Activated CD4-positive, alpha-beta T cell treated with anti-CD3 and anti-CD28 coated beads for 4 hours (primary cell): ENCODE measurements at places on chromosomes 3 and 15.

DNA sequence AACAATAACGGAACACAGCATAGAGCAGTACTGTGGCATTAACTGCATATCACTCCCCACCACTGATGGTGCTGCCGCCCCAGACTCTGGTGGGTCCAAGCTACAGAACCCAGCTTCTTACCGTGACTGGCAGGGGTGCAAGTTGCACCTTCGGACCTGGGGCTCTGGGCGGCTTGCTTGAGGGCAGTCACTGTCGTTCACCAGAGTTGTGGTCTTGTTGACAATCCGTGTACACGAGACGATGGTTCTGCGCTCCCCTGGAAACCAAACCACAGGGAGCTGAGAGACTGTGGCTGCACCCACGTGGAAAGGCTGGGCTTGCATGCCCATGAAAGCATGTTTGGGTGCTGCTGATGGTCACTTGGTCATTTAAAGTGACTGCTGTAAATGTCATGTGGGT lies 293.0 kb downstream of the ADAMTS17 start:
- DNase-seq: no peak

DNA sequence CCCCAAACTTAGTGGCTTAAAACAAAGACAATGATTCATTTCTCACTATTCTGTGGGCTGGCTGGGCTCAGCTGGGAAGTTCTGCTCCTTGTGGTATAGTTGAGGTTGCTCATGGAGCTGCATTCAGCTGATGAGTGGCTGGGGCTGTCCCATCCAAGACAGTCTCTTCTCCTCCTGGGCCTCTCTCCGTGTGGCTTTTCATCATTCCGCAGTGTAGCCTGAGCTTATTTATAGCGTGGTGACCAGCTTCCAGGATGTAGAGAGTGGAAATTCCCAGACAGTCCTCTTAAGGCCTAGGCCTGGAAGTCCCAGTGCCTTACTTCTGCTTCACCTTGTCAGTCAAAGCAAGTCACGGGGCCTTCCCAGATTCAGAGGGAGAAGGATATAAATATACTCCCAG lies 136.7 kb upstream of the DAZL start:
- DNase-seq: no peak

GRCh38 chr3:34200576-34200975 lies 402.1 kb downstream of the PDCD6IP start:
- DNase-seq: no peak

DNA sequence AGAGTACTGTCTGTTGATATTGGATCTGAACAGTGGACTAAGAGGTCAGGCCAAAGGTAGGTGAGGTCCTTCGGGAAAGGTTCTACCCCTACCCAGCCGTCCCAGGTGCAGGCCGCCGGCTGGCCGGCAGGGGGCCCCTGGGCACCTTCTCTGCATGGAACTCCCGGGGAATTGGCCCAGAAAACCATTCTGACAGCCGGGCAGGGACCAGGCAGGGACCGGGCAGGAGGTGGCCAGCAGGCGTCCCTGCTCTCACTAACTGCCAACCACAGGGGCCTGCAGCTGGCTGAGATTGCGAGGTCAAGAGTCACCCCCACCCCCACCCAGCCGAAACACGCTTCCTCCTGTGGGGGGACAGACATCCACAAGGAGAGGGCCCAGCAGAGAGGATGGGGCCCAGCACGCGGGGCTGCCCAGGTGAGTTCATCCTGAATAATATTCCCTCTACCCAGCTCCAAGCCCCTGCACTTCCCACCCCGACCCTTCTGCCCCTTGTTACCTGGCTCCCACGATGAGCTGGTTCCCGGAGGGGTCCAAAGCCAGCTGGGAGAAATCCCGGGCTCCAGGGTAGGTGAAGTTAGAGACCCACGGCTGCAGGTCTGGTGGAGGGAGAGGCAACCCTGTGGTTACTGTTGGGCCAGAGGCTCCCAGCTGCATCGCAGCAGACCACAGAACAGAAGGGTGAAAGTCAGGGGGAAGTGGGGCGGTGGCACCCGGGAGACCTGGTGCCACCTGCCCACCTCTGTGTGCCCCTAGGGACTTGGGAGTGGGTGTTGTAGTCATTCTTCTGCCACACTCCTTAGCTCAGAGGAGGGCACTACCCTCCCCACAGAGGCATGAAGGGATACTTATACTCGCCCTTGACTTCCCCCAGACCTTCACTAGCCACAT lies 84.4 kb downstream of the SEMA5B start:
- no peak for DNase-seq

GRCh38 chr3:192812743-192813383 lies 85.5 kb upstream of the FGF12 start:
- DNase-seq: no peak

- DNase-seq: no peak
Observed at GRCh38 chr3:184322731-184323487, 8.5 kb downstream of the EIF4G1 start.

DNA sequence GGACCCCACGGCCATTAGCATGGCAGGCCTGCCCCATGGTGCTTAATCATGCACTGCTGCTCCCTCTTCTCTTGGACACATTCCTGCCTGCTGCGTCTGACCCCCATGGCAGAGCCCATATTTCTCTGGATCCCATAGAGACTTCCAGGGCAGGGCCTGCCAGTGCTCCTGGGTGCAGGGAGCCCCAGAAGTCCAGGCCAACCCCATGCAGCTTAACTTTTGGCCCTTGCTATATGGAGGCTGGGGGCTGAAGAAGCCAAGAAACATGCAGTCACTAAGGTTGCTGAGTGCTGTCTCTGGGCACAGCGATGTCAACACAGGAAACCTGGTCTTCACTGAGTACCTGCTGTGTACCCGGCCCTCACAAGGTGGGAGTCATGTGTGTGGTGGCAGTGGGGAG lies 11.3 kb upstream of the PRKCD start:
- no peak for DNase-seq

GRCh38 chr15:101045835-101046691 lies 126.9 kb downstream of the LRRK1 start:
- no peak for DNase-seq

DNA sequence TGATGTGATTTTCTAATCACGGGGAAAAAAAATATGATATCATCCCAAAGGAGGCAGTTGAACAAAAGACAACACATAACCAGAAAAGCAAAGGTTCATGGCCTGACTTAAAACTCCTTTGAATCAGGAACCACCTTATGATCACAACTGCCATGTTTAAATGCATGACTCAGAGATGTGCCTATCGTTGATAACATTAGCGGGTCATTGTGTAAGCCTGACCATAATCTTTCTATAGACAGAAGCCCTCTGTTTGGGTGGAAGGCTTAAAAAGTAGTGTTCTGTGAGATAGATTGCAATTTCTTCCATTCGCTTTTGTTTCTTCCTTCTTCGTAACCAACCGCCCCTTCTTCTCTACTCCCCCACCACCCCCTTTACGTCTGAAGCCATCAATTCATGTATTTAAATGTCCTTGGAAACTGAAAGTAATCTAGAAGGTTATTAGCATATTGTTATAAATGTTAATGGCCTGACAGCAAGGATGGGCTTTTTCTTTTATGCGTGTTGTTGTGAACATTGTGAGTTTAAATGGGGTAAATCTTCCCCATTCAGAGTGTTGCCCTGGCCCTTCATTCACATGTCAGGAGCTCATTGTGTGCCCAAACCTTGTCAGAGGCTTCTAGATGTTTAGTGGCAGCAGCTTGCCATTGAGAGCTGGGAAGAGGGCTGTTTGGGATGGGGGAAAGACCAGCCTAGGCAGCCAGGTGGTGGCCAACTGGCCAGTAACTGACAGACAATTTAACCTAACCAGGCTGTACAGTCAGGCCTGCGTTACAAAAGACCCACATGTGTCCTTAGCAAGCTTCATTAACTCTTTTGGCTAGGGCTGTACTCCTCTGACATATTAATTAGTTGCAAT lies 64.5 kb downstream of the EPHA3 start:
- DNase-seq: no peak

GRCh38 chr3:183524476-183524875 lies 31.0 kb downstream of the KLHL6 start:
- no peak for DNase-seq

- DNase-seq: no peak
Observed at GRCh38 chr15:79602180-79602579, 170.0 kb downstream of the MINAR1 start.

GRCh38 chr15:85828874-85829273 lies 34.1 kb upstream of the KLHL25 start:
- no peak for DNase-seq

DNA sequence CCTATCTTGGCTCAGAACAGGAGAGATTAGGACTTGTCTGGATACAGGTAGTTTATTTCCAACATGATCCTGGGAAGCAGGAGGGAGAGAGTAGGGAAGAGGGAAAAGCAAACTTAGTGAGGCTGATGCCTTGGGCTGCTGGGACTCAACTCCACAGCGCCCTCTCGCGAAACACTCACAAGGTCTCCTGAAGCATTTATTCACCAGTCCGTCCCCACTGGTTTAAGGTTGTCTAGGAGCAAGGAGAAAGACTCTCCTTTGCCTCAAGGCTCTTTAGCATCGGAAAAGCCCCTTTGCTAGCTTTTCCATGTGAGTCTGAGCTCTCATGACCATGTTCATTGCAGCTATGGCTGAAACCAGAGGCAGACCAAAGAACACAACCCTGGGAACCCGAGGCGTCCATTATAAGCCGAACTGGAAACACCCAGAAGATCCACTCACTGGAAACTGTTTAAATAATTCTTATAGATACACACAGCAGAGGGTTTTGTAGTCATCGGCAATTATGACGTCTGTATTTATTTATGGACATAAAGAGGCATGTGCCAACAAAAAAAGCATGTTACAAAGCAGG lies 244.5 kb downstream of the CD47 start:
- DNase-seq: no peak

GRCh38 chr3:124885466-124886167 lies 1.5 kb downstream of the ITGB5 start:
- no peak for DNase-seq

DNA sequence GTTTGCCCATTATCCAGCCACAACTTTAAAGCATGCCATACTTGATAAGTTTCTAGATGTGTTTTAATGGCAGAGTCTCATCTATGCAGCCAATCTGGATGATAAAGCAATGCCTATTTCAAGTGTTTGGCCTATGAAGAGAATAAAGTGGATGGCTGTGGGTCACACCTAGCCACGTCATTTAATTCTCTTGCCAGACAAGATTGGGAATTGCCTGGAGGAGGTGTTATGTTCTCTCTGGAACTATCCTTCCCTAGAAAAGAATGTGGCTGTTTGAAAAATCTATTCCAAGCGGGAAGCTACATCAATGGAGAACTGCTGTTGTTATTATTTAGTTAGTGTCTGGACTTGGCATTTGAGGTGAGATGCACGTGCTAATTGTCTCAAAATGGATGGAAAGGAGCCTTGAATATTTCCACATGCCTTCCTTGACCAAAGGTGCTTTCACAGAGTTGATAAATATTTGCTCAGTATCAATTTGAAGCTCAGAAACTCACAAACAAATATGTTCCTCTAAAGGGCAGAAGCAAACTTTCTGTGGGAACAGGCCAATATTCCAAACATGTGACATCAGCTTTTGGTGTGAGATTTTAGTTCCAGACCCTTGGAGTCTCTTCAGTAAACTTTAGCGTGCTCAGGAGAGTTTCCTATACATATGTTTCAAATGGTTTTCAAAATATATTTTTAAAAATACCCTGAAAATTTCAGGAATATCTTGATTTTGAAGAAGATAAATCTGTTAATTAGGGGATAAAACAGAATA lies 510.6 kb upstream of the SGO1 start:
- no peak for DNase-seq

GRCh38 chr15:72252663-72253299 lies 19.6 kb downstream of the PARP6 start:
- DNase-seq: no peak

- DNase-seq: no peak
Observed at GRCh38 chr3:291028-291427, 94.5 kb downstream of the CHL1 start.

- no peak for DNase-seq
Observed at GRCh38 chr15:99944131-99944530, 210.9 kb upstream of the LYSMD4 start.

- no peak for DNase-seq
Observed at GRCh38 chr15:71392861-71393283, 277.6 kb downstream of the THSD4 start.

- DNase-seq: no peak
Observed at GRCh38 chr3:75224412-75224811, 439.7 kb upstream of the FRG2C start.

GRCh38 chr3:133868186-133868585 lies 27.5 kb downstream of the RAB6B start:
- no peak for DNase-seq

DNA sequence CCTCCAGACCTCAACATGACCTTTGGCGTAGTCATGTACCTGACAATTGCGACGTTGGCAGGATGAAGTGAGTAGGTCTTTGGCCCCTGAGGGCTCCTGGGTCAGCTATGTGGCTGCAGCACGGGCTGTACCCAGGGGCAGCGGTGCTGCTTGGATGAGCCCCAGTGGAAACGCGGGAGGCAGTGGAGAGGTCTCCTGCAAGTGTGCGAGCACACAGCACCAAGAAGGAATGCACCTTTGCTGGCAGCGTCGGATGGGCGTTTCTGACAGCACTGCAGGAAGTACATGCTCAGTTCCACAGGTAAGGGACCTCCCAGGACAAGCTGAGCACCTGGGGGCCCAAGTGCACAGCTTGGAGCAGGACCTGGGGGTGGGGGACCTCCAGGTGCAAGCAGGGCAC lies 67.4 kb upstream of the UNC13C start:
- no peak for DNase-seq

GRCh38 chr3:126827121-126827520 lies 123.1 kb downstream of the CHCHD6 start:
- no peak for DNase-seq

DNA sequence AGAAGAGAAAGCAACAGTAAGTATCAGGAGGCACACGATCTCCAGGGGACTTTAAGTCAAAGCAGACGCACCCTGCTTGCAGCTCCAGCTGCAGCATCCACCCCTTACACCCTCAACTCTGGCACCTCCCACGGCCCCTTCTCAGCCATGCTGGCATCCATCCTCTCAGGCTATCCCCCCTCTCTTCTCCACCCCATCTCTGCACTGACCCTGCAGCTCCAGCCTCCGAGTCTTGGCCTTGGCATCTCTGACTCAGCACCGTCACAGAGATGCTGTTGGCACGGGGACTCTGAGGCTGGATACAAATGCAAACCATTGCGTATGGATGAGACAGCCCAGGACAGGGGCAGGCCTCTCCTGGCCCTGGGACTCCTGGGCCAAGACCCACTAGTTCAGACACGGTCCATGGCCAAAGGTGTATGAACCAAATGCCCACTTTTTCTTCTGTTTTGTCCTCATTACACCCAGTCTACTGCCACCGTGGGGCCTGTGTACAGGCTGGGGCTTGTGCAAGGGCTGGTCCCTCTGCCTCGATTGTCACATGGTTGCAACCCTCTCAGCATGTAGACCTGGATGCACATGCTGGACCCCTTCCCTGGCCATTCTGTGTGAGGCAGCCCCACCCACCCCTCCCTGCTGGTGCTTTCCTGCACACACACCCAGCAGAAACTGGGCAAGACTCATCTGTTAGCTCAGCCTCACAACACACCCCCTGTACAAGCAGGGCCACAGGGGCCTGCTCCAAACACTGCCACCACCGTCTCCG lies 18.7 kb upstream of the ZXDC start:
- no peak for DNase-seq

- no peak for DNase-seq
Observed at GRCh38 chr15:84111575-84111974, 124.0 kb upstream of the GOLGA6L4 start.
